Brain microvascular endothelial cell (primary cell): ENCODE measurements at places on chromosomes 1 and 21.

GRCh38 chr1:47030170-47030805 is 6.8 kb downstream of the CYP4X1 start:
- no peak for DNase-seq

GRCh38 chr1:21217812-21218596 is 41.3 kb upstream of the EIF4G3 start:
- peak; percentile 51 for DNase-seq

- no peak for DNase-seq
Observed at GRCh38 chr21:23890652-23891051, 1716.6 kb downstream of the MRPL39 start.

GRCh38 chr1:169586395-169587255 is at the start of gene F5:
Gene F5 (minus strand): TSS chr1:169586481. CDS start chr1:169586386, 95 bp downstream.
- DNase-seq: peak; percentile 59

GRCh38 chr1:226063224-226063976 is 884 bp downstream of the H3-3A start:
- DNase-seq: peak; percentile 25

DNA sequence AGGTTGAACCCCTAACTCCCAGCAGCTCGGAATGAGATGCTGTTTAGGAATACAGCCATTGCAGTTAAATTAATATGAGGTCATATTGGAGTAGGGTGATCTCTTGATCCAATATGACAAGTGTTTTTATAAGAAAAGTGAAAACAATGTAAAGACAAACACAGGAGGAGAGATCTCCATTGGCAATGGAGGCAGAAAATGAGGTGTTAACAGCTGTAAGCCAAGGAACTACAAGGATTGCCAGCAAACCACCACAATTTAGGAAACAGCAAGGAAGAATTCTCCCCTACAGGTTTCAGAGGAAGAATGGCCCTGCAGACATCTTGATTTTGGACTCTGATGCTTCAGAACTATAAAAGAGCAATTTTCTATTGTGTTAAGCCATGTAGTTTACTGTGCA is 774.3 kb downstream of the MRPL39 start:
- no peak for DNase-seq

DNA sequence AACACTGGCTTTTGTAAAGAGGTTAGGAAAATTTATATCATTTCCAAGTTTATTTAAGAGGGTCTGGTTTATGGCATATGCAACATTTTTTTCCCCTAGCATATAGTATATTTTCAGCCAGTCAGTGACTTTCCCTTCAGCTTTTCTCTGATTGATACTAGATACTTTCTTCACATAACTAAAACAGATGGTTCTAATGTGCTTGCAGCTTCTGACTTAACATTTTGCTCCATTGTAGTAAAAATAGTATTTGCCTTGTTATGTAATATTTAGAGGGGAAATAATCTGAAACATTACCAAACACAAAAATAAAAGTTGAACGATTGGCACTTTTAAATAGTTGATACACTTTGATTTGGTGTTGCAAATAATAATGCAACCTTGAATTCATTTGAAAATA is 191.7 kb downstream of the GPR52 start:
- no peak for DNase-seq

DNA sequence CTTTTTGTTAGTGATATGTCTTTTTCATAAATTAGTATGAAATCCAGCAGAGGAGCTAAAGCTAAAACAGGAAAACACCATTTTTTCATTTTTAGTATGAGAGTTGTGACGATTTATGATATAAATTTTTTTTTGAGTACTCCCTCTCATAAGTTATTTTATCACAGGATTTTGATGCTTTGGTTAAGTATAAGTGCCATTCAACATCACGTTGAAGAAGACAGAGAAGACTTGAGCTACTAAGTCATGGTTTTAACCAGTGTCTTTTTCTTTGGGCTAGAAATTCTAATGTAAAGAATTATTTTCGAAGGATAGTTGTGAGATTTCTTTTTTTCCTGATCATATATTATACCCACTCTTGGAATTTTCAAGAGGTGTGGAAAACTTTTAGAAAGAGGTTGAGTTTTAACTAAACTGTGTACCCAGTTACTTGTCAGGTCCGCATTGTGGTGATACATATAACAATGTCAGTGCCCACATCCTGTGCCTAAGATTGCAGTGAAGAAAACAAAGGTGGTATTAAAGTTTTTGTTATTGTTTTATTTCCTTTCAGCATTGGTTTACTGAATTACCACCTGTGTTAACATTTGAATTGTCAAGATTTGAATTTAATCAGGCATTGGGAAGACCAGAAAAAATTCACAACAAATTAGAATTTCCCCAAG is 93.8 kb downstream of the USP25 start:
- DNase-seq: no peak

GRCh38 chr1:41396084-41396483 is 34.9 kb downstream of the FOXO6 start:
- DNase-seq: no peak

GRCh38 chr21:42490720-42491119 is 5.3 kb downstream of the RSPH1 start:
- no peak for DNase-seq

DNA sequence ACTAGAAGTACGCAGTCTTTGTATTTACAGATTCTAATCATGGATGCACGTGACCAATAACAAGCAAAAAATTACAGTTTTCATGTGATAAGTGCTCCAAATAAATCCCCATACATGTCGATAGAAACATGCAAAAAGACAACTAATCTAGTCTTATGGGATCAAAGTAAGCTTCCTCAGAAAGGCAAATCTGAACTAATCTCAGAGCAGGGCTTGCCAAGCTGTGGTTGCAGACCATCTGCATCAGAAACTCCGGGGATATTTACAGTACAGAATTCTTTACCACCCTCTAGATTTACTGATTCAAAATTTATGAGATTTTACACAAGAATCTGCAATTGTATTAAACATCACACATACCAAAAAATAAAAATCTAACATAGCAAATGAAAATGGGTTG is 1435.5 kb downstream of the MRPL39 start:
- DNase-seq: no peak

DNA sequence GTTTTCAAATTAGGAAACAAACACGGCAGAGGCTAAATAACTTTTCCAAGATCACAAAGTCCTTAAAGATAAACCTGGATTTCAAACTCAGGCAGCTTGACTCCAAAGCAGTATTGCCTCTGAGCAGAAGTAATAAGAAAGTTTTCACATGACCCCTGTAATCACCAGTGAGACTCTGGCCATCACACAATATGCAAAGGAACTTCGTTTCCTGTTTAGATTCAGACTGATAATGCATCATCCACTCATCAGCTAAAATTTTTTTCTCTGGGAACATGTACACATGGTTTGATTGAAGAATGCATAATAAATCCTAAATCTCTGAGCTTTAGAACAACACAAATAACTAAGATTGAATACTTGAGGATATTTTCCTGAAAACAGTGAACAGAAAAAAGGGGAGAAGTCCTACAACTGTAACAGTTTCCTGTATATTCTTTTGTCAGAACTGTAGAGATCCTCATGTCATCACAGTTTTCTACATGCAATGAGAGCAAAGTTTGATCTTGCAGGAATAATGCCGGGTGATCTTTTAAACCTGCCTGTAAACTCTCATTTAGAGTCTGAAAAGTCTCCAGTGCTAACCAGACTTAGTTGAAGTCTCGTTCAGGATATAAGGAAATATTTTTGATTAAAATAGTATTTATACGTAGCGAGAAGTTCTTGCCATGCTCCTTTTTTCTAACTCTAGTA is 225.3 kb downstream of the SPATA17 start:
- no peak for DNase-seq

GRCh38 chr1:4932311-4933030 is 278.1 kb downstream of the AJAP1 start:
- no peak for DNase-seq

DNA sequence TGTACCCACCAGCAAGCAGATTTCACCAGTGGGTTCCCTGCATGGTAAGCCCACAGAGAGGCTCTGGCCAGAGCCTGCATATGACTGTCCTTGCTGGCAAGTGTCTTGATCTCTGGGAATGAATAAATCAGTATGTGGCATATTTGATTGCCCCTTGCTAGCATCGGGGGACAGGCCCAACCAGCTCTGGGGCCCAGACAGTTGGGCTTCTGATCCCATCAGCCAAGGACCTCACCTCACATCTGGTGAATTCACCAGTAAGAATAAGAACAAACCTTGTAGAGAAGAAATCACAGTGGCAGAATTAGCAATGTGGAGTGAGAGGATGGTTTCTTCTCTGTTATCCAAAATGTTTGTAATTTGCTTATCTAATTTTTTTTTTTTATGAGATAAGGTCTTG is 15.9 kb downstream of the SLC1A7 start:
- DNase-seq: no peak

- no peak for DNase-seq
Observed at GRCh38 chr1:220458936-220459335, 69.0 kb upstream of the MARK1 start.

DNA sequence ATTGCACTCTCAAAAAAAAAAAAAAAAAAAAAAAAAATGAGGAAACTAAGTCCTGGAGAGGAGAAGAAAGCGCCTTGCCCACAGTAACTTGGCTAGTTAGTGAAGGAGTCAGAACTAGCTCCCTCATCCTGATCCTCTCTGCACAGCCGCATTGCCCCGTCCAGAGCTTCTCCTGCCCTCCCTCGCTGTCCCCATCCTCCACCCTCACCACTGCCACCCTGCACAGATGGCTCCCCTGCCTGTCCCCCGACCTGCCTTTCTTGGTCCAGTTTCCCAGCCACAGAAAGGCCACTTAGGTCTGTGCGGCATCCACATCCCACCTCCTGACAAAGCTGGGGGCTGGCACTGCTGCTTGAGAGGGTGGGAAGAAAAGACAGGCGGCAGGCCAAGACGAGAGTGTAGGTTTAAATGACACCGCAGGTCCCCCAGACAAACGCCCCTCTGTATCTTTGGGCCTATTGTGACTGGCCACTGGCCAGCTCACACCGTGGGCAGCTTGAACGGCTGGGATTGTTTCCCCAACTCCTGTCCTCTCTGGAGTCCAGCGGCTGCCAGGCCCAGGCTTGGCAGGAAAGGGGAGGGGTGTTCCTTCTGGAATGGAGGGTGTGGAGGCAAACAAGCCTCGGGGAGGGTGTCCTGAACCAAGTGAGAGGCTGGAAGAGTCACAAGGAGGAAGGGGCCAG is 20.2 kb downstream of the NCMAP start:
- no peak for DNase-seq

GRCh38 chr1:218219460-218219859 is 65.6 kb upstream of the RRP15 start:
- no peak for DNase-seq

DNA sequence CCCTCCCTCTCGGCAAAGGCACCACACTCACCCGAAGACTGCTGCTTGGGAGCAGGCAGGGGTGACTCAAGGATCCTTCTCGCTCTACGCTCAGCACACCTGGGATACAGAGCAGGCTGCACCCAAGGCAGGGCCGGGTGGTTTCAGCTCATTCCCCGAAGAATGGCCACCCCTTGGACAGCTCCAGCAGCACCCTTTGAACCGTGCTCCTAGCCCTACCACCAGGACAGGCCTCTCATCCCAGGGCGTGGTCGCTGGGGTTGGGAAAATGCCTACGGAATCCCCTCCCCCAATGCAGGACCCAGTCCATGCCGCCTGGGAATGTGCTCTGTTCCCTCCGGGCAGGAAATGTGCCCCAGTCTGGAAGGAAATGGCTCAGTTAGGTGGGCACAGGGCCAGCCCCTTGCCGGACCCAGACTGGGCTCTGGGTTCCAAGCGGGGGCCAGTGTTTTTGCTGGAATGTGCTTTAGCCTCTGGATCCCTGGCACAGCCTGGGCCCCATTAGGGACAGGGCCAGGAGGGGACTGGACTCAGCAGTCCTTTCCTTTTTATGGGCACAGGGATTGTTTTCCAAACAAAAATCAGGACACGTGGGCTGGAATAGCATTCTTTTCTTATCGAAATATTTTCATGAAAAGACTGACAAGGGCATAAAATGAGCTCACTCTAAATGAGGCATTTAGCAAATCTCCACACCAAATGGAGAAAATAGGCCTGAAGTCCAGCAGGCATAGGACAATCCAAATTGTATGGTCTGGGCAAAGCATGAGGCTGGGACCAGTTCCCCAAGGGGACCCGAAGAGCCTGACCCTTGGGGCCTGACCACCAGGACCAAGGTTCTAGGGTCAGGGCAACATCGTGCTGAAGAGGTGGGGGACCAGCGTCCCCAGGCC is 7.3 kb downstream of the TMEM82 start:
- DNase-seq: no peak

GRCh38 chr1:93593854-93594602 is 87.6 kb downstream of the BCAR3 start:
- no peak for DNase-seq

GRCh38 chr1:212958175-212958574 is 7.8 kb downstream of the VASH2 start:
- DNase-seq: peak; percentile 88

GRCh38 chr1:30809514-30810263 is 52.1 kb upstream of the LAPTM5 start:
- DNase-seq: peak; percentile 86

DNA sequence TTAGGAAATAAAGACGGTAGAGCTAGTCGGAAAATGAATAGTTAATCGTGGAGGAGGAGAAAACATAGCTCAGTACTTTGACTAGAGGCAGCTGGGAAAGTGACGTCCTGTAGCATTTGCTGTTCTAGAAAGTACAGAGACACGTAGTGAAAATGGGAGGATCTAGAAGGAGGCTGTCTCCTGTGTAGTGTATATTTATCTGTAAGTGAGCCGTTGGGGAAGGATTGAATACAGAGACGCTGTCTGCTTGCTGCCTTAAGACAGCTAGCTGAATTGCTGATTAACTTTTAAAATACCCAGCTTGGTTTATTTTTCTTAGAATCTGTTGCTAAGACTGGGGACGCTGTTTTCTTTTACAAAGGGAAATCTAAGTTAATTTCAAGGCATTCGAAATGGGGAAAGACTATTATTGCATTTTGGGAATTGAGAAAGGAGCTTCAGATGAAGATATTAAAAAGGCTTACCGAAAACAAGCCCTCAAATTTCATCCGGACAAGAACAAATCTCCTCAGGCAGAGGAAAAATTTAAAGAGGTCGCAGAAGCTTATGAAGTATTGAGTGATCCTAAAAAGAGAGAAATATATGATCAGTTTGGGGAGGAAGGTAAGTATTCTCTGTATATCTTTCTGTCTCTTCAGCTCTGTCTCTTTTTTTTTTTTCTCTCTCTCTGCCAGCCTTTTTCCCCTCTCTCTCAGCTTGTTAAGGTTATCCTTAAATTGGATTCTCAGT is at the start of gene DNAJB4:
TSS of gene DNAJB4 (plus strand) at position 221 of the 729 bp plus-strand sequence. CDS start at position 393, 172 bp downstream.
- DNase-seq: peak; percentile 97

DNA sequence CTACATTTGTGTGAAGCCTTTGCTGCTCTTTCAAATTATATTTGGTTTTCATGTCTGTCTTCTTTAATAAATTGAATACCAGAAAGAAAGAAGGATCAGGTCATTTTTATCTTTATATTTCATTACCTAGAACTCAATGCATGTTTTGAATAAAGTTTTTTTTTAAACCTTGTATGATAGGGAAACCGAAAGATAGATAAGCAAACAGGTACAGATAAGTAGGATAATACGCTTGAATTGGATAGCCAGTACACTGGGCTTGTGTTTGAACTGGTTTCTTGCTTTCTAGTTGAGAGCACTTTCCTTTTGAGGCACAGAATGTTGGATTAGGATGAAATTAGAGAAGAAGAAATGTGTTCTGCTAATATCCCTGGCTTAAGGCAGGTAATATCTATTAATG is 46.9 kb downstream of the PKN2 start:
- DNase-seq: no peak
